ENCODE measurements at places on chromosomes 7 and 10. TPM values are rescaled to one million over a fixed set of nuclear protein-coding genes. Genes with fewer than 3 reads are reported as not detected.

The AGAP9 gene
- 2.8 TPM for total RNA-seq

The PNLIPRP1 gene
- not detected for total RNA-seq

The SPDYE6 gene
- total RNA-seq = not detected

The CTAGE6 gene
- total RNA-seq = 0.17 TPM

The NEURL1 gene
- not detected for total RNA-seq

DNA sequence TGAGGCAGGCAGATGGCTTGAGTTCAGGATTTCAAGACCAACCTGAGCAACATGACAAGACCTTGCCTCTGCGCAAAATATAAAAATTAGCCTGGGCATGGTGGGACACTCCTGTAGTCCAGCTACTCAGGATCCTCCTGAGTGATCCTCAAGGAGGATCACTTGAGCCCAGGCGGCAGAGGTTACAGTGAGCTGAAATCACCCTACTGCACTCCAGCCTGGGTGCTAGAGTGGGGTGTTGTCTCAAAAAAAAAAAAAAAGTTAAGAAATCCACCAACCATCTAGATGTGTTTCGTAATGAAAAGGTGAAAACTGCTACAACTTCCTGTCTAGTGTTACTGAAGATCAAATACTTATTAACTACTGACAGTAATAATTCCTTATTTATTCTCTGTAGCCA is 8.1 kb downstream of the GLCCI1 start:
- H3K4me3 ChIP-seq = no peak overlapping the region
- DNase-seq = no peak
- no peak overlapping the region for H3K27ac ChIP-seq
- H3K4me1 ChIP-seq = no peaks in the 10 kb centered on the region
- no peaks in the 10 kb centered on the region for H3K36me3 ChIP-seq
- no peaks in the 10 kb centered on the region for H3K27me3 ChIP-seq

DNA sequence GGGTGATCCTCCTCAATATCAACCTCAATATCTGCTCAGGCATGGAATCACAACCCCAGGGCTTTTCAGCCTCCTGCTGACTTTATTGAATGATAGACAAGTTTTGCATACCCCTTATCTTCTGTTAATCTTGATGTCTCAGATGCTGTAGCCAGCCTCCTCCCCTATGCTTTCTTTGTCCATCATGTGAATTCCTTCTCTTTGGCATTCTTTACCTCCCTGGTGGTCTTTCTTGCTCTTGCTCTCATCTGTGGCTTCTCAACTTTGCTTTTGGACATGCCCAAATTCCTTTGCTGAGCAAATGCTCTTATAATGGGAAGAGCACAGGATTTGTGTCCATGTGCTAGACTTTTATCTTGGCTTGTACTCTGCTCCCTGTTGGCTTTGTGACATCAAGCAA is 73.4 kb upstream of the FAM13C start:
- peaks cover 6% of the 10 kb centered on the region for H3K4me1 ChIP-seq
- no peak overlapping the region for H3K27ac ChIP-seq
- no peaks in the 10 kb centered on the region for H3K36me3 ChIP-seq

GRCh38 chr7:89072081-89072480 is 276.5 kb upstream of the TEX47 start:
- no peaks in the 10 kb centered on the region for H3K4me1 ChIP-seq
- no peaks in the 10 kb centered on the region for H3K36me3 ChIP-seq
- H3K27me3 ChIP-seq = no peaks in the 10 kb centered on the region
- no peak overlapping the region for H3K4me3 ChIP-seq
- peak; percentile 3 for DNase-seq
- H3K27ac ChIP-seq = no peak overlapping the region

DNA sequence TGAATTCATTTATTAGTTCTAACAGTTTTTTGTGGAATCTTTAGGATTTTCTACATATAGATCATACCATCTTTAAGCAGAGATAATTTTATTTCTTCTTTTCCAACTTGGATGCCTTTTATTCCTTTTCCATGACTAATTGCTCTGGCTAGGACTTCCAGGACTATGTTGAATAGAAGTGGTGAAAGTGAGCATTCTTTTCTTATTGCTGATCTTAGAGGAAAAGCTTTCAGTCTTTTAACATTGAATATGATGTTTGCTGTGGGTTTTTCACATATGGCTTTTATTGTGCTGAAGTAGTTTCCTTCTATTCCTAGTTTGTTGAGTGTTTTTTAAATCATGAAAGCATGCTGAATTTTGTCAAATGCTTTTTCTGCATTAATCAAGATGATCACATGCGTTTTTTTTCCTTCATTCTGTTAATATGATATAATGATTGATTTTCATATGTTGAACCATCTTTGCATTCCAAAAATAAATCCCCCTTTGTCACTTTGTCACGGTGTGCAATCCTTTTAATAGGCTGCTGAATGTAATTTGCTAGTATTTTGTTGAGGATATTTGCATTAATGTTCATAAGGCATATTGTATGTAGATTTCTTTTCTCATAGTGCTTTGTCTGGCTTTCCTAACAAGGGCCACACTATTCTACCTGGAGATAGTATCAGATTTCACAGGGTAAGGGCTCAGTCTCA is 92.9 kb downstream of the ZNF467 start:
- no peak for DNase-seq
- no peaks in the 10 kb centered on the region for H3K4me1 ChIP-seq
- H3K36me3 ChIP-seq = no peaks in the 10 kb centered on the region
- H3K27me3 ChIP-seq = no peaks in the 10 kb centered on the region
- no peak overlapping the region for H3K4me3 ChIP-seq
- no peak overlapping the region for H3K27ac ChIP-seq

GRCh38 chr10:80477813-80478212 is 23.7 kb downstream of the TSPAN14 start:
- H3K27me3 ChIP-seq = no peaks in the 10 kb centered on the region
- peak overlapping the region; percentile 41 for H3K27ac ChIP-seq
- H3K4me3 ChIP-seq = no peak overlapping the region
- H3K4me1 ChIP-seq = peaks cover 21% of the 10 kb centered on the region
- no peaks in the 10 kb centered on the region for H3K36me3 ChIP-seq

GRCh38 chr7:39342763-39343162 is 223.4 kb upstream of the YAE1 start:
- no peak overlapping the region for H3K27ac ChIP-seq
- H3K36me3 ChIP-seq = no peaks in the 10 kb centered on the region
- no peaks in the 10 kb centered on the region for H3K27me3 ChIP-seq
- H3K4me3 ChIP-seq = no peak overlapping the region

GRCh38 chr10:93541402-93542357 is 24.8 kb upstream of the FFAR4 start:
- DNase-seq = peak; percentile 51
- peak overlapping the region; percentile 35 for H3K4me3 ChIP-seq
- H3K36me3 ChIP-seq = no peaks in the 10 kb centered on the region
- peaks cover 5% of the 10 kb centered on the region for H3K27me3 ChIP-seq

- H3K36me3 ChIP-seq = peaks cover 2% of the 10 kb centered on the region
- H3K4me3 ChIP-seq = no peak overlapping the region
- no peak overlapping the region for H3K27ac ChIP-seq
- no peaks in the 10 kb centered on the region for H3K27me3 ChIP-seq
- DNase-seq = no peak
These were observed 44.8 kb upstream of the DMBT1 start for GRCh38 chr10:122515588-122516231.

- H3K36me3 ChIP-seq = no peaks in the 10 kb centered on the region
- no peaks in the 10 kb centered on the region for H3K27me3 ChIP-seq
- peaks cover 3% of the 10 kb centered on the region for H3K4me1 ChIP-seq
These were observed 240.6 kb upstream of the SEMA3C start for GRCh38 chr7:81159402-81159801.

DNA sequence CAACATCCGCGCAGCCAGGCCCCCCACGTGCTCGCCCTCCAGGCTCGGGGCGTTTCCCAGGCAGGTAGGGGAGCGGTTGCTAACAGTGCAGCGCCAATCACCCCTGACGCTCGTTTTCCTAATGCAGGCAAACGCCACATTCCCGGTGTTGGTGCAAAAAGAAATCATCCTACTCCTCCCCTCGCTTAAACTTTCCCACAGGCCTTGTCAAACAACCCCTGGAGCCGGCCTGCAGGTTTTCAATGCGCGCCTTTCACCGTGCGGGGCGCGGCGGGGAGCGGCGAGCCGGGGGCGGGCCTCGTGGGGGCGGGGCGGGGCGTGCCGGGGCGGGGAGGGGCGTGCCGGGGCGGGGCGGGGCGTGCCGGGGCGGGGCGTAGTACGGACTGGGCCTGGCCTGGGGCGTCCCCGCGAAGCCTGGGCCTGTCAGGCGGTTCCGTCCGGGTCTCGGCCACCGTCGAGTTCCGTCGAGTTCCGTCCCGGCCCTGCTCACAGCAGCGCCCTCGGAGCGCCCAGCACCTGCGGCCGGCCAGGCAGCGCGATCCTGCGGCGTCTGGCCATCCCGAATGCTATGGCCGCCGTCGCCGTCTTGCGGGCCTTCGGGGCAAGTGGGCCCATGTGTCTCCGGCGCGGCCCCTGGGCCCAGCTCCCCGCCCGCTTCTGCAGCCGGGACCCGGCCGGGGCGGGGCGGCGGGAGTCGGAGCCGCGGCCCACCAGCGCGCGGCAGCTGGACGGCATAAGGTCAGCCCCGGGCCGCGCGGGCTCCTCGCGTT is at the start of gene ECHDC3:
TSS of gene ECHDC3 (plus strand) at position 374 of the 770 bp plus-strand sequence. CDS start at position 569, 195 bp downstream.
- no peaks in the 10 kb centered on the region for H3K4me1 ChIP-seq
- H3K4me3 ChIP-seq = peak within 1 kb of the TSS; percentile 71
- peak; percentile 50 for DNase-seq
- peak within 1 kb of the TSS; percentile 72 for H3K27ac ChIP-seq

- H3K4me1 ChIP-seq = no peaks in the 10 kb centered on the region
- peaks cover 5% of the 10 kb centered on the region for H3K27me3 ChIP-seq
- H3K36me3 ChIP-seq = no peaks in the 10 kb centered on the region
- no peak for DNase-seq
These were observed 18.6 kb upstream of the DRGX start for GRCh38 chr10:49414496-49414895.

DNA sequence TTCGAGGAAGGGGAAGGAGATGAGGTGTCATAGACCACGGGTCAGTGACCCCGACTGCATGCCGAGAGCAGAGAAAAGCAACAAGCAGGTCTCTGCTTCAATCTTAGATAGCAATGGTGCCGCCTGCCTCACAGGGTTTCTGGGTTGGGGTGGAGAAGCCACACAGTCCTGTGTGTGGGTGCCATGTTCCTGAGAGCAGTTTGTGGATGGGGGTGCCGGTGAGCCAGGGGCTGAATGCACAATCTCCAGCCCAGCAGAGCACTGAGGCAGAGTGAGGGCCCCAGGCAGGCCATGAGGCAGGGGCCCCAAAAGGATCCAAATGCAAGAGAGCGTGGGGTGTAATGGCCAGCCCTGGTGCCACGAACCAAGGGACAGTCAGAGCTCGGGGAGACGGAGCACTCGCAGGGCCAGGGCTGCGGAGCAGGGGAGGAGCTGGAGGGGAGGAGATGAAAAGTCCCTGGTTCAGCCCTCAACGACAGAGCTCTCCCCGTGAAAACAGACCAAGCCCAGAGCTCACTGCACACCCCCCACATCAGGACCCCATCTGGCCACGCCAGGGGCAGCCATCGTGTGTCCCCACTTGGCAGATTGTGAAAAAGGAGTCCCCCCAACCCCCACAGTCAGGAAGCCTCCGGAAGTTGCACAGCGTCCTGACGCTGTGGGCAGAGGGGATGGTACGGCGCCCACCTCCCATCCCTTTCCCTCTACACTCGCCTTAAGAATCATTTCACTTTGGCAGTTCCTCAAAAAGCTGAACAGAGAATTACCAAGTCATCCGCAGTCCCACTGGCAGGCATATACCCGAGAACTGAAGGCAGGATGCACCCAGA is 19.9 kb downstream of the WDR86 start:
- no peak for DNase-seq
- no peak overlapping the region for H3K4me3 ChIP-seq
- no peaks in the 10 kb centered on the region for H3K36me3 ChIP-seq
- H3K27ac ChIP-seq = no peak overlapping the region

DNA sequence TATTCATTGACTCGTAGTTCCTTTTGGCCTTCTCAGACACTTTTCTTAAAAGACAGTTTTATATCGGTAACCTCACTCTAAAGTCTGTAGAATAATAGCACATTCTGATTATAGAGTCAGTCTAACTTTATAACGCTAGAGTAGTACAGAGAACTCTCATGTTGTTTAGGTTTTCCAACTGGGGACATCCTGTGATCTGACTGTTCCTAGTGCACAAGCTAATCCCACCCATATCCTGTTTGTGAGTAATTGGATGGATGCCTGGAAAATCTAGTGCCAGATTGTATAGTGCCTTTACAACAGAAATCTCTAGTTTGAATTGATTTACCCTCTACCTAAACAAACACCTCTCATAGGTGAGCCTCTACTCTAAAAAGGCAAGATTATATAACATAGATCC is 107.4 kb downstream of the ZEB1 start:
- no peaks in the 10 kb centered on the region for H3K36me3 ChIP-seq
- no peaks in the 10 kb centered on the region for H3K4me1 ChIP-seq
- peak; percentile 93 for DNase-seq

DNA sequence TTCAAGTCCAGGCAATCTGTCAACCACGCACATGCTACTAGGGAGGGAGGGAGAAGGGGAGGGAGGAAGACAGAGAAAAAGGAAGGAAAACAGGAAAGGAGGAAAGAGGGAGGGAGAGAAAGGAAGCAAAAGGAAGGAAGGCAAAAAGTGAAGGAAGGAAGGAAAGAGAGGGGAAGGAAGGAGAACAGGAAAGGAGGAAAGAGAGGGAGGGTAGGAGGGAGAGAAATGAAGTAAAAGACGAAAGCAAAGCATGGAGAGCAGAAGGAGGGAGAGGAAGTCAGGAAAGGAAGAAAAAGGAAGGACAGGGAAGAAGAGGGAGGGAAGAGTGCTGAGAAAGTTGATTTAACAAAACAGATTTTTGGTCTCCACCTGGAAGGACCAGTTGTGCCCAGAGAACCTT is 25.6 kb downstream of the KLF6 start:
- DNase-seq = no peak
- H3K27ac ChIP-seq = no peak overlapping the region
- H3K27me3 ChIP-seq = no peaks in the 10 kb centered on the region
- H3K36me3 ChIP-seq = no peaks in the 10 kb centered on the region
- no peak overlapping the region for H3K4me3 ChIP-seq

DNA sequence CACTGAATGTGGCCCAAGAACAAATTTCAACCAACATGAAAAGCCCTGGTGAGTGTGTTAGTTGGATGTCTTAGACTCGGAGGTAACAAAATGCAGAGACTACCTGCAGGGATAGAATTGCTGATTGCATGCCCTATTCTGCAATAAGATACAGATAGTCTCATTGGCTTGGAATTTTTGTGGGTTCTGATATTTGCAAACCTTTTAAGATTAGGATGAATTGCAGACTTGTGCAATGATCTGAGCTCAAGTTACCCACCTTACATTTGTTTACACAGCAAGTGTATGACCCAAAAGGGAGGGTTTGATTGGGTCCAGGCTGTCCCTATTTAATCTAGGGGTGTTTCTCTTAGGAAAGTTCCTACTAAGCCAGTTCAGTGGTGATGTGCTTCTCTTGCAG is 45.4 kb downstream of the GPR37 start:
- H3K27ac ChIP-seq = no peak overlapping the region
- no peak overlapping the region for H3K4me3 ChIP-seq
- no peaks in the 10 kb centered on the region for H3K36me3 ChIP-seq
- H3K27me3 ChIP-seq = no peaks in the 10 kb centered on the region

- H3K27me3 ChIP-seq = no peaks in the 10 kb centered on the region
- no peak overlapping the region for H3K27ac ChIP-seq
- DNase-seq = no peak
- no peaks in the 10 kb centered on the region for H3K4me1 ChIP-seq
These were observed 954 bp downstream of the FSCN3 start for GRCh38 chr7:127594490-127594889.

GRCh38 chr10:22733992-22734391 is 19.6 kb upstream of the PIP4K2A start:
- DNase-seq = no peak
- H3K36me3 ChIP-seq = no peaks in the 10 kb centered on the region
- H3K4me3 ChIP-seq = no peak overlapping the region
- no peak overlapping the region for H3K27ac ChIP-seq
